ENCODE measurements at places on chromosomes 16 and 17. TPM values are rescaled to one million over a fixed set of nuclear protein-coding genes. Genes with fewer than 3 reads are reported as not detected.

The RAB34 gene
- 24.9 TPM for total RNA-seq

The PCGF2 gene
- 9.2 TPM for total RNA-seq

The CRHR1 gene
- total RNA-seq = not detected

The FSCN2 gene
- 0.43 TPM for total RNA-seq

The VMO1 gene
- total RNA-seq = 0.93 TPM

The GFAP gene
- 0.14 TPM for total RNA-seq

The DRC3 gene
- total RNA-seq = 1.3 TPM

The RNF167 gene
- 25.3 TPM for total RNA-seq

The MT1A gene
- 5.6 TPM for total RNA-seq

The ATP6V0C gene
- total RNA-seq = 34.8 TPM

The KIF2B gene
- not detected for total RNA-seq

The CLCN7 gene
- total RNA-seq = 48.3 TPM

The MYH13 gene
- not detected for total RNA-seq

The SMPD3 gene
- total RNA-seq = not detected

The GGT6 gene
- total RNA-seq = not detected

The PDK2 gene
- total RNA-seq = 12.3 TPM

The E4F1 gene
- 21.0 TPM for total RNA-seq

The CEMP1 gene
- total RNA-seq = not detected

The TMEM256 gene
- 49.5 TPM for total RNA-seq

The C16orf46 gene
- 0.29 TPM for total RNA-seq

The ATF7IP2 gene
- 16.7 TPM for total RNA-seq

The CDH11 gene
- total RNA-seq = 151 TPM

The C1QTNF8 gene
- not detected for total RNA-seq

The FOXC2 gene
- 5.7 TPM for total RNA-seq

The IGF2BP1 gene
- 5.1 TPM for total RNA-seq

The SULT1A4 gene
- 11.6 TPM for total RNA-seq

The NACA2 gene
- total RNA-seq = not detected

The DPEP1 gene
- total RNA-seq = 0.57 TPM

The ADAMTS18 gene
- 14.1 TPM for total RNA-seq

The KRTAP4-6 gene
- not detected for total RNA-seq

The KRT222 gene
- not detected for total RNA-seq

The PTX4 gene
- total RNA-seq = not detected

The METRNL gene
- total RNA-seq = 19.5 TPM

The HEATR3 gene
- total RNA-seq = 42.5 TPM

The CHMP6 gene
- total RNA-seq = 28.9 TPM

The MARVELD3 gene
- total RNA-seq = 0.13 TPM

The STH gene
- not detected for total RNA-seq

The CIAPIN1 gene
- total RNA-seq = 74.7 TPM

The PPL gene
- 0.14 TPM for total RNA-seq

The HSPB9 gene
- not detected for total RNA-seq

The ZC3H7A gene
- 84.0 TPM for total RNA-seq

The CHST5 gene
- total RNA-seq = not detected

The BICDL2 gene
- total RNA-seq = not detected

The SPATA22 gene
- 0.65 TPM for total RNA-seq

The RGS11 gene
- total RNA-seq = 3.1 TPM

The ODF4 gene
- total RNA-seq = not detected

The KLHL10 gene
- total RNA-seq = not detected
